ENCODE measurements at places on chromosomes 6 and 20.

- peak; percentile 19 for DNase-seq
Observed at GRCh38 chr6:133553652-133554051, 312.5 kb downstream of the EYA4 start.

DNA sequence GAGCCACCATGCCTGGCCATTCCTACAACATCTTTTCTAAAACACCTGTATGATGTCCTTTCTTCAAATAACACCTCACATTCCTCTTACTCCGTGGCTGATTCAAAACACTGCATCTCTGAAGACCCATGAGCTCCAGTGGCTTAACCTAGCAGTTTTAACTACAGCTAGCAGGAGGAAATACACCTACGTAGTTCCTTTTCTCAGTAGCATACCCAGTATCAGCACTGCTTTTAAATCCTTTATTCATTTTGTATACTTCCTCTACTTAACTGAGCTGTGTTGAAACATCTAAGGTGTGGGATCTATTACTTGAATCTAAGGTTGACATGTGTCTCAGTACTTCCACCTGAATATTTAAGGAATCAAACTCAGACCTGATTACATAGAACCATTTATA lies 113.6 kb upstream of the CCDC28A start:
- DNase-seq, result no peak

- no peak for DNase-seq
Observed at GRCh38 chr6:101080597-101080996, 199.5 kb upstream of the ASCC3 start.

DNA sequence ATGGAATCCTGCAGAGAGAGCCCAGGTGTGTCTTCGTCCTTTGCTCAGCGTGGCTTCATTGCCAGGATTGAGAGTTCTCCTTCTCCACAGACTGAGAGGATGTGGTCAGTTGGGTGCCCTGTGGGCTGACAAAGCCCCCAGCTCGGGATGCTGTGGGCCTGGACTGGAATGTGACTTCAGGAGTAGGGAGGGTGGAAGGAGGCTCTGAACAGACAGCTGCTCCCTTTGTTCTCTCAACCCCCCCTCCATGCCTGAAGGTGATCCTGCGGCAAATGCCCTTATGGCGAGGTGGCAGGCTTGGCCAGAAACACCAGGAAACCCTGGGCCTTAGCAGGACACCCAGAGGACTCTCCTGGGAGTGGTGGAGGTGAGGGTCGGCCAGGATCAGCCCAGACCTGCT lies 1.8 kb upstream of the CST5 start:
- DNase-seq, result no peak

DNA sequence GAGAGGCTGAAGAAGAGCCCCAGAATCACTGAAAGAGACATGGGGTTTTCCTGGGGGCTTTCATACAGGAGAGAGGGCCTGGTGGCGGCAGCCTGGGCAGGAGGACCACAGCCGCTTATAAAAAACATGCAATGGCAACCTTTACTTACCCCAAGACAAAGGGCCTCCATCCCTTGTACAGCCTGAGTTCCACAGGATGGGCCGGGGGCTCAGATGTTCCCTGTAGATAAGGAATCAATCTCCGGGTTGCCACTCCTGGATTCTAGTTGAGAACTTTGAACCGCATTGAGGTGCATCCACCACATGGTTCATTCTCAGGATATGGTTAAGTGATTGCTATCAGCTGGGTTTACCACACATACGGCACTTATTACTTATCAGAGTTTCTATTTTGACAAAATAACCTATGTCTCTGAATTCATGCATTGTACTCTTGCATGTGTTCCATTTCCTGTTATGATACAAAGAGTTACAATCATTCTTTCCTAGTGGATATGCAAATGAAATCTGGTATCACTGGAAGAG lies 677.6 kb downstream of the KIF16B start:
- no peak for DNase-seq

DNA sequence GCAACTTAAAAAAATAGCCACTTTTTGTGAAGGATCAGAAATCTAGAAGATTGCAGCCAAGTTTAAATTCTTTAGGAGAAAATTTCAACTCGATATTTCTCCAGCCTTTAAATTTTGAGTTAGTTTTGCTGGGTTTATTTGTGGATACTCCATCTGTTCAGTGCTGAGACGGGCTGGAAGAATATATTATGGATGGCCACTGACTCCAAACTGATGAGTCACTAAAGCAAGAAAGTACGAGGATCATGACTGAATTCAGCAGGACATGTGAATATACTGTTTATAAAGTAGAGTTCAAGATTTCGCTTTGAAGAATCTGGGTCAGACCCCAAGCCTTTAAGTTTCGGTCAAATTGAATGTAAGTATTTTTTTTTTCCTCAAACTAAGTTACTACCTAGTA lies 199.5 kb downstream of the ADGRB3 start:
- DNase-seq, result no peak

DNA sequence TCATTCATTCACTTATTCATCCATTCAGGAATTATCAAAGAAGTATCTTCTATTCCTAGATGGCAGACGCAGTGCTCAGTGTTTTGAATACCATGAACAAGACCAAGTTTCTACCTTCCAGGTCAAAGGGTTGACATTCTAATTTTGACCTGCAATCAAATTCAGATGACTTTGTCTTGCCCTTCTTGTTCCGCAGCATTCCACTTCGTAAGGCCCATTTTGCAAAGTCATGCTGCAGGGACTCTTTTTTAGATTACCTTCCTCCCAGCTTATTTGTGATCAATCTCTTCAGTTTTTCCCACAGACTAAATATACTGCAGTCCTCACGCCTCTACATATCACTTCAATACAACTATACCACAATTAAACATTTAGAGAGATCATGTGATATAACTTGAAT lies 7.1 kb upstream of the TAAR1 start:
- no peak for DNase-seq

DNA sequence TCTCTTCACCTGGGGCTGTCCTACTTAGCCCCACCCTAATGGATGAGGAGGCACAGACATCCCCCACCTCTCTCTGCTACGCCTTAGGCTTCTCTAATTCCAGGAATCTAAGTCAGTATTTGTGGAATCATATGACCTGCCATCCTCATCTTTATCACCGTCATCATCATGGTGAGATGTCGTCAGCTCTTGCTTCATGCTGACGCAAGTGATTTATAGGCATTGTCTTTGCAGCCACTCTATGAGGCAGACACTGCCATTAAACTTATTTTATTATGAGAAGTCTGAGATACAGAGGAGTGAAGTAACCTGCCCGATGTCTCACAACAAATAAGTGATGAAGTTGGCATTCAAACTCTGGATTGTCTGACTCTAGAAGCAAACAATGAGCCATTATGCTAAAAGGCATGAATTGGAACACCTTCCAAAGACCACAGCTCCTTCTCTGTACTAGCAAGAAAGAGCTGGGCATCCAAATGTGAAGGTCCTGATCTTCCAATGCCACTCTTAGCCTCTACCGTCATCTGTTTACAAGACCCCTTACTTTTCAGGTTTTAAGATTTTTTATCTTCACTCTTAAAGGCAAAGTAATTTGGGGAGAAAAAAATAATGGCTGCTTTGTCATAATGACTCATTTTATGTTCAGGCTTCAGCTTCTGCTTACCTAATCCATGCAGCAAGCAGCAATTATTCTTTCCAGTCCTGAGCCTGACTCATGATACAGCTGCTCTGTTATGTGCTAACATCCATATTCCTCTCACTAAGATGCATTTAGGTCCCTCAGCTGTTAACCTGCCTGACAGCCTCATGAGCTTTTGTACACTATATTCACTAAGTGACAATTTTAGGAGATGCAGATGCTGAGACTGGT lies 113.7 kb upstream of the BCLAF1 start:
- no peak for DNase-seq

GRCh38 chr6:129632172-129632613 lies 77.8 kb downstream of the ARHGAP18 start:
- no peak for DNase-seq

GRCh38 chr6:16436550-16436949 lies 198.2 kb downstream of the GMPR start:
- DNase-seq, result no peak

- DNase-seq, result peak; percentile 61
Observed at GRCh38 chr20:63977739-63978276, 1.6 kb downstream of the SAMD10 start.

GRCh38 chr6:30679765-30680535 lies 6.5 kb downstream of the PPP1R18 start:
- no peak for DNase-seq

- DNase-seq, result no peak
Observed at GRCh38 chr6:20200761-20201630, 11.3 kb downstream of the MBOAT1 start.

GRCh38 chr6:98295515-98296175 lies 538.7 kb upstream of the POU3F2 start:
- DNase-seq, result no peak

DNA sequence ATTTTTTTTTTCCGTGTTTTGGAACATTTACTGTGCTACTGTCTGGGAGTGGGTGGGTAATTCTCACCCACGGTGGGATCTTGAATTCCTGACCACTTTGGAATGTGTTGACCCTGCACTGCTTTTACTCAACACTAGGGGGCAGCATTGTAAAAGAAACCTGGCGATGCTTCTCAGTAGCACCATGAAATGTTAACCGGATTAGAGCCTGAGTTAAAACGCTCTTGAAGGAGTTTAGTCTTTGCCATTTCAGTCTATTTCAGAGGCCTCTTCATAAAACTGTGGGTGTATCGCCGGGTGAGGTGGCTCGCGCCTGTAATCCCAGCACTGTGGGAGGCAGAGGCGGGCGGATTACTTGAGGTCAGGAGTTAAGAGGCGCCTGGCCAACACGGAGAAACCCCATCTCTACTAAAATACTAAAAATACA lies 114.4 kb upstream of the PRND start:
- no peak for DNase-seq

DNA sequence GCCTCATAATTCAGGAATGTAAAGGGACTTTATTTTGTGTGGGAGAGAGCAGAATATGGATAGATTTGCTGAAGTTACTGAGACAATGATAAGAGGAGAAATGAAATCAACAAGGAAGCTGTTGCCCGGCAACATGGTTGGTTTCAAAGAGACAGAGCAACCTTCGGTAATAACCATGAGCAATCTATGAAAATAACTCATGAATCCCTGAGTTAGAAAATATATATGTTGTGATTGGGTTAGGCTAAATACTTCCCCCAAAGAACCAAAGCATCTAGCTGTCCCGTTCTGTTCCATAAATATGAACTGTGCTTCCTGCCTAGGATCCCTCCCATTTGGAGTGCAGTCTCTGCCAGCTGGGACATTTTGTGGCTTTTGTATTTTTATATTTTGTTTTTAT lies 23.1 kb downstream of the SERPINB1 start:
- no peak for DNase-seq

DNA sequence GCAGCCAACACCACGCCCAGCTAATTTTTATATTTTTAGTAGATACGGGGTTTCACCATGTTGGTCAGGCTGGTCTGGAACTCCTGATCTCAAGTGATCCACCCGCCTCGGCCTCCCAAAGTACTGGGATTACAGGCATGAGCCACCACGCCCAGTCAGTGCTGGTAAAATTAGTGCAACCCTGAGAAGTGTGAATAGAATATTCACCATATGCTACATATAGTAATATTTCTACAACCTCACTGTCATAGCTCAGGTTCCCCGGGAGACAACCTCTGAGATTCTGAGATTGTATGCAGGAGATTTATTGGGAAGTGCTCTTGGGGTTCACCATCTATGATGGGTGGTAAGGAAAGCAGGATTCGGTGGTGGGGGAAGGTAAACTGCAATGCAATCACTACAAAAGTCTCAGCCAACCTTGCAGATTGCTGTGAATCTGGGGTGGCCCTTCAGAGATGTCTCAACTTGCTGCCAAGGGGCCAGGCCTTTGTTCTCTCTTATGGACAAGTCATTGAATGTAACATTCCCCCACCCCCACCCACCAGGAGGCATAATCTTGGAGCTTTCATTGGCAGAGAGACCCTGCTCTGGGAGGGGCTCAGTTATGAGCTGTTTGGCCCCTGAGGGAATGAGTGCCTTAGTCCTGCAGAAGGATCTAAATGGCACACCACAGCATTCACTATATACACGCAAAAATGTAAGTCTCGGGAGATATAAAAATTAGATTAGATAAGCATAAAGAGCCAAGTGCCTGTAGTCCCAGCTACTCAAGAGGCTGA lies 34.0 kb upstream of the SEC63 start:
- DNase-seq, result no peak

DNA sequence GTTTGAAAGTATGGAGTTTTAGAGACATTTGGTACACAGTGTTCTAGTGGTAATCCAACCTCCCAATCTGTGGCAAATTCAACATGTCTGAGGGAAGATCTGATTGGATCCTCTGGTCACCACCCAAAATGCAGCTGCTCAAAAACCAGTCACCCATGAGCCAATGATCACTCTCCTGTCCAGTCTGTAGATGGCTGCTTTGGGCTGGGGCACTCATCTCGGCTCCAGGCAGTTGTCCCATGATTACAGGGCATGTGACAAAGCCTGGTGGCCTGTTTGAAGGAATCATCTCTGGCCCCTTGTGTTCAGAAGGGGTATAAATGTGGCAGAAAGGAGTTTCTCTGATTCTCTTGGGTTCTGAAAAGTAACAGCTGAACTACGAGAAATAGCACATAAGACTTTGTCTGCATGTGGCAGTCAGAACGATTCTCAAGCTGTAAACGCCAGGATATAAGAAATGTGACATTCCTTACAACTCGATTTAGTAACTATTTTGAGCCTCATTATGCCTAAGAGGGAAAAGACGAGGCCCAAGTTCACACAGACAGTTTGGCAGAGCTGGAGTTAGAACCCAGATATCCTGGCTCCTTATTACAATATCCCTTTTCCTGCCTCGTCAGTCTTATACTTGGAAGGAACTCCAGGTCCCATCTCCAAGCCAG lies 3.9 kb upstream of the C20orf202 start:
- no peak for DNase-seq

Measured in activated naive CD4-positive, alpha-beta T cell treated with anti-CD3 and anti-CD28 coated beads, Interleukin-2, amount 50 U/mL, for 72 hours (primary cell).